ENCODE measurements at places on chromosomes 1 and 21.
A peak's percentile ranks its signal among the peaks of the same experiment; 100 is the strongest.

DNA sequence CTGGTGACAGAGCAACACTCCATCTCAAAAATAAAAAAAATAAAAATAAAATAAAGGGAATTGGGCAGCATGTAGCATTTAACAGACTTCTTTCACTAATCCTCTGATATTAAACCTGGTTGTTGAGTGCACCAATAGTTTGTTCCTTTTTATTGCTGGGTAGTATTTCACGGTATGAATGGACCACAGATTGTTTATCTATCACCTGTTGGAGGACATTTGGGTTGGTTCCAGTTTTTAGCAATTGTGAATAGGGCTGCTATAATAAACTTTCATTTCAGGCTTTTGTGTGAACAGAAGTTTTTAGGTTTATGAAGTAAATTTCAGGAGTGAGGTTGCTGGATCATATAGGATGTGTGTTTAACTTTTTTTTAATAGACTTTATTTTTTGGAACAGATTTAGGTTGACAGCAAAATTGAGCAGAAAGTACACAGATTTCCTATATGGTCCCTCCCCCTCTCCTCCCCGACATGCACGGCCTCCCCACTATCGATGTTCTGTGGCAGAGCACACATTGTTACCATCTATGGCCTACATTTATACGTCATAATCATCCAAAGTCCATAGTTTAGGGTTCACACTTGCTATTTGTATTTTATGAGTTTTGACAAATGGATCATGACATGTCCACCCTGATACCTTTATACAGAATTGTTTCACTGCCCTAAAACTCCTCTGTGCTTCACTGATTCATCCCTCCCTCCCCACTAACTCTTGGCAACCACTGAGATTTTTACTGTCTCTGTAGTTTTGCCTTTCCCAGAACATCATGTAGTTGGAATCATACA lies 66.1 kb upstream of the TMPRSS2 start:
- no peak for DNase-seq

- no peak for DNase-seq
Observed at GRCh38 chr1:198639671-198640143, 867 bp downstream of the PTPRC start.

GRCh38 chr1:148289647-148290046 lies 137.6 kb upstream of the NBPF11 start:
- no peak for DNase-seq

DNA sequence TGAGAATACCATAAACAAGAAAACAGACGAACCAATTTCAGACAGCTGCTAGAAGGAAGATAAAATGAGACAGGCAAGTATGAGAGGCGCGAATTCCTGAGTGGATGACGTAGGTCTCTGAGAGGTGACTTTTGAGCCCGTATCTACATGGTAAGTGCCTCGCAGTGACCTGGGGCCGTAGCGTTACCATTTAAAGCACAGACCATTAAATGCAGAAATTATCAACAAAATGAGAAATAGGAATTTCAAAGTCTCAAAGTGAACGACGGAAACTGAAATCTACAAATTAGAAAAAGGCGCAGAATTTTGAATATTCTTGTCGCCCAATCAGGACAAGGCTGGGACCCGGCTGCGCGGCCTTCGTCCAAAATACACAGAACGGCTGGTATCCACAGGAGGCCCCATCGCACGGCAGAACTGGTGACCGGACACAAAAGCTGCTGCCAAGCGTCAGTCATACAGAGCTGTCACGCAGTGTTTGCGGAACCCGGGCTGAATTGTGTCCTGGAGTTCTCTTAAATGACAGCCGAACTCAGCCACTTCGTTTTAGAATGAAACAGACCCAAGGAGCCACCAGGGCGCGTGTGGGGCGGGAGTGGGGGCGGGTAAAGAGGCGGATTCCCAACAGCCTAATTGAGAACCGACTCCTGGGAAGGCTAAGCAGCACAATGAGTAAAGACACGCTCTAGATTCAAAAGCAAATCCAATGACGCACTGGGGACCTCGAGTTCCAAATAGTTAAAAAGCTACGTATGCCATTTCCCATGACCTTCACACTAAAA lies 13.8 kb upstream of the BOLA1 start:
- peak; percentile 93 for DNase-seq

DNA sequence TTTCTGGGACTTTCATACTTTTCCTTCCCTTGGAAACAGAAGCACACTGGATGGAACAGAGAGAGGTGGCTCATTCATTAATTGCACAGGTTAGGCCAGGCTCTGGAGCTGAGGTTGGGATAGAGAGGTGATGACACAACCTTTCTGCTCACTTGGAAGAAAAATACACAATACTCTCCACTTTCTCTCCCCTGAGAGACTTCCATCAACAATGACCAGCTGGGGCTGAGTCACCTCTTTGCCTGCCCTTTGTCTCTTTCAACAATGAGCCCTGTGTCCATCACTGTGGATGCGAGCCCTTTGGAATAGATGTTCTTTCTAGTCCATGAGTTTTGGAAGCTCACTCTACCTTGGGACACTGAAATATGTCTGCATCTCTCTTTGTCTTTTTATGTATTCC lies 43.1 kb downstream of the ATP2B4 start:
- DNase-seq: no peak

DNA sequence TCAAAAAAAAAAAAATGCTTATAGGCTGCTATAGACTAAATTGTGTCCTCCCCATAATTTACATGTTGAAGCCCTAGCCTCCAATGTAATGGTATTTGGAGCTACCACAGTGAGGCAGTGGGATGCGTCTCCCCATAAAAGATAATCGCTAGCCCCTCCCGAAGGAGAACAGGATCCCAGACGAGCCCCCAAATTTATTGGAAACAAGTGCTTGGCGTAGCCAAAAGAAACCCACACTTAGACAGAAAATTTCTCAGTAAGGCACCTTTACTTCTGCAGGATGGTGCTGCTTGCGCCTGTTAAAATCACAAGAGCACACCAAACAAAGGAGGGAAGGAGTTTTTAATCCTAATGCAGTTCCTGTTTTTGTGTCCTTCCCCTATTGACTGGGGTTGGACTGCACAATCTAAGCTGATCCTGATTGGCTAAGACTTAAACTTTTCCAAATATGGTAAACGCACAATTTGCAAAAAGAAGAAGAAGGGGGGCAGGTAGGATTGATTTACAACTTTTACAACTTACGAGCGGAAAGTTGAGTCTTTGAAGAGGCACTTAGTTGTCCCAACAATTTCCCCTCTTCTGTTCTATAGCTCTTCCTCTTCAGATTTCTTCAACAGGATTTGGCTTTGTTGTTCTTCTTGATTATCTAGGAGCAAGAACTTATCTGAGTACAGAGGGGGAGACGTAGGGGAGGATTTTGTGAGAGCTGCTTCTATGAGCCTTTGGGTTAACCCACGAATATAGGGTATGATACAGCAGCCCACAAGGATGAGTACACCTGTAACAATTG lies 3.0 kb upstream of the IPP start:
- no peak for DNase-seq

All from osteocyte (in vitro differentiated cells).